ENCODE measurements at places on chromosomes 7 and 10. TPM values are rescaled to one million over a fixed set of nuclear protein-coding genes. Genes with fewer than 3 reads are reported as not detected.

DNA sequence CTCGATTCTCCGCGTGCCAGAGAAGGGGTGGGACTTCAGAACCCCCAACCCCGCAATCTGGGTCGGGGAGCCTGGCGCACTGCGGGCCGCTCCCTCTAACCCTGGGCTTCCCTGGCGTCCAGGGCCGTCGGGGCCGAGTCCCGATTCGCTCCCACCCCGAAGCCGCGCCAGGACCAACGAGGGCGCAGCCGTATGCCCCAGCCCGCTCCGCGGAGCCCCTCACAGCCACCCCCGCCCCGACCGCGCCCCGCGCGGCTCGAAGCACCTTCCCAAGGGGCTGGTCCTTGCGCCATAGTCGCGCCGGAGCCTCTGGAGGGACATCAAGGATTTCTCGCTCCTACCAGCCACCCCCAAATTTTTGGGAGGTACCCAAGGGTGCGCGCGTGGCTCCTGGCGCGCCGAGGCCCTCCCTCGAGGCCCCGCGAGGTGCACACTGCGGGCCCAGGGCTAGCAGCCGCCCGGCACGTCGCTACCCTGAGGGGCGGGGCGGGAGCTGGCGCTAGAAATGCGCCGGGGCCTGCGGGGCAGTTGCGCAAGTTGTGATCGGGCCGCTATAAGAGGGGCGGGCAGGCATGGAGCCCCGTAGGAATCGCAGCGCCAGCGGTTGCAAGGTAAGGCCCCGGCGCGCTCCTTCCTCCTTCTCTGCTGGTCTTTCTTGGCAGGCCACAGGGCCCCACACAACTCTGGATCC lies at the start of gene LEP:
LEP (plus strand) TSS at position 583 of the 691 bp plus-strand sequence. CDS start 10,741 bp downstream, outside the sequence.
- DNase-seq = no peak
- no peaks in the 10 kb centered on the region for H3K36me3 ChIP-seq
- H3K4me1 ChIP-seq = no peaks in the 10 kb centered on the region

- H3K27ac ChIP-seq = no peak overlapping the region
- H3K4me3 ChIP-seq = no peak overlapping the region
- no peaks in the 10 kb centered on the region for H3K4me1 ChIP-seq
Measured at GRCh38 chr10:8283986-8284385, 229.5 kb downstream of the GATA3 start.

DNA sequence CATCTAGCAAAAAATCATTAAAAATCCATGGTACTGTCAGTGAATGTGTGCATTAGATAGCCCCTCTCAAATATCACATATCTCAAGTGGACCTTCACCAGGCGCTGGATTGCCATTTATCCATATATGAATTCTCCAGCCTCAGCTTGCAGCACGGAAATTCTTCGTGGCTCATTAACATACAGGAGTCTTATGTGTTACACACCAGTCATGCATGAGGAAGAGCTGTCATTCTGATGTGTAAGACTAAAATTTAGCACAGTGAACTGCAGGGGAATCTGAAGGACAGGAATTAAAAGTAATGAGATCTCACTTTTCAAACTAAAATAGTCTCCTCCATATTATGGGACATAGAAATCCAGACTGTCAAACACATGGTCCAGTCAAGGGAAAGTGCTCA lies 542.4 kb upstream of the DPP6 start:
- DNase-seq = no peak
- no peaks in the 10 kb centered on the region for H3K4me1 ChIP-seq

- H3K36me3 ChIP-seq = peaks cover 12% of the 10 kb centered on the region
- peak overlapping the region; percentile 97 for H3K27ac ChIP-seq
Measured at GRCh38 chr10:110872145-110872983, 636 bp downstream of the PDCD4 start.

GRCh38 chr7:71835056-71835455 lies 577.1 kb downstream of the CALN1 start:
- H3K27me3 ChIP-seq = no peaks in the 10 kb centered on the region
- H3K4me3 ChIP-seq = no peak overlapping the region
- H3K27ac ChIP-seq = no peak overlapping the region
- no peaks in the 10 kb centered on the region for H3K4me1 ChIP-seq

- H3K36me3 ChIP-seq = peaks cover 14% of the 10 kb centered on the region
- no peaks in the 10 kb centered on the region for H3K27me3 ChIP-seq
- H3K27ac ChIP-seq = no peak overlapping the region
- H3K4me3 ChIP-seq = no peak overlapping the region
- no peaks in the 10 kb centered on the region for H3K4me1 ChIP-seq
Measured at GRCh38 chr7:1978656-1979590, 253.8 kb downstream of the MAD1L1 start.

- H3K27me3 ChIP-seq = peaks cover 10% of the 10 kb centered on the region
- H3K4me1 ChIP-seq = no peaks in the 10 kb centered on the region
- no peak for DNase-seq
Measured at GRCh38 chr10:7523656-7524055, 112.8 kb upstream of the SFMBT2 start.

GRCh38 chr7:55261386-55261770 lies 103.8 kb upstream of the LANCL2 start:
- no peaks in the 10 kb centered on the region for H3K4me1 ChIP-seq
- H3K27me3 ChIP-seq = peaks cover 6% of the 10 kb centered on the region
- no peak overlapping the region for H3K27ac ChIP-seq

DNA sequence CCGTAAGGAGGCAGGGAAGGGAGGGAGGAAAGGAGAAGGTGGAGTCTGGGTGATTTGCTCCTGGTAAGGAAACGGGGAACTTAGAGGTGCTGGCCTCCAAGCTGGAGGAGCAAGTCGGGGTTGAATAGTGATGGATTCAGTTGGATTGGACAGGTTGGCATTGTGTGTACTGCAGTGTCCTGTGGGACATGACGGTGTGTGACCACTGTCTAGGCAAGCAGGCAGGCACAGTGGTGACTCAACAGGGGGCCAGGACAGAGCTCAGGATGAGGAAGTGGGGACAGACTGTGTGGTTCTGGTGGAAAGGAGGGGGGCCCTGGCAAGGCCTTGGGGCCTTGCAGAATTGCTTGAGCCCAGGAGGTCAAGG lies 48.8 kb downstream of the COL26A1 start:
- no peaks in the 10 kb centered on the region for H3K4me1 ChIP-seq
- no peak overlapping the region for H3K27ac ChIP-seq
- no peaks in the 10 kb centered on the region for H3K36me3 ChIP-seq

DNA sequence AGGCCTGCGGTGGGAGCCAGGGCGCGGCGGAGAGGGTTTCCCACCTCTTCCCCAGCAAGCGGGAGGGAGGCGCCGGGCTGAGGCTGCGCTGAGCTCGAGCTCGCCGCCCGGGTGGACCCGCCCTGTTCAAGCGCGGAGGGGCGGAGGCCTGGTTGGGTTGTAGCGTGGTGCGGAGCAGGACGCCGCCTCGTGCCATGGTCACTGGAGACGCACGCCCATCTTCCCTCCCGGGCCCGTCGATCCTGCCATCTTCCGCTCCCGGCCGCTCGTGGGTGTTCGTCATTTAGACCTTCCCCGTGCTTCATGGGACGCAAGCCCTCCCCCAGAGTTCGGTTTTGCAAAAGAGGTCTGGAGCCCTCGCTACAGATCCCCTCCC lies 9.3 kb upstream of the EN2 start:
- no peak overlapping the region for H3K27ac ChIP-seq
- peaks cover 83% of the 10 kb centered on the region for H3K27me3 ChIP-seq
- H3K4me3 ChIP-seq = no peak overlapping the region
- H3K36me3 ChIP-seq = no peaks in the 10 kb centered on the region
- DNase-seq = peak; percentile 38

DNA sequence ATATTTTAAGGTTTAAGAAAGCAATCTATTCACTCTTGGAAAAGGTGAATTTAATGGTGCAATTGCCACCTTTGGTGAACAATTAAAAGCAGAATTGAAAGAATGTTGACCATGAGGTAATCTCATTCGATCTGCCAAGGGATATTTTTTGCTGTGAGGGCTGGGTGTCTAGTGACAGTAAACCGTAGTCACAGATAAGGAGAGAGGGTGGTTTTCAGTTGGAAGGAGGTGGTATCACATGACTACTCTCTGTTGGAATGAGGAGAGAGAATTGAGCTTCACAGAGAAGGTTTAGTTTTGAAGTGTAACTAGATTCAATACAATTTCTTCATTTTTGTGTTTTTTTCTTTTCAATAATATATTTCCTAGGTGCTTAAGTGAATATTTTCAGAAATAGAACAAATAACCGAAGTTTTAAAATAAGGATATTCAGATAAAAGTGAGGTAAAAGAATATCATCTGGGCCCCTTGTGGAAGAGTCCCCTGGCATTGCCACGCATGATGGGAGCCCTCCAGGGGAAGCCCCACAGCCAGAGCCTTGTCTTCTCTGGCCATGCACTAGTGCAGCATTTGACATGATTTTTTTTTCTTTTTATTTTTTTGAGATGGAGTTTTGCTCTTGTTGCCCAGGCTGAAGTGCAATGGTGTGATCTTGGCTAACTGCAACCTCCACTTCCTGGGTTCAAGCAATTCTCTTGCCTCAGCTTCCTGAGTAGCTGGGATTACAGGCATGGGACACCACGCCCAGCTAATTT lies 73.4 kb downstream of the GPR141 start:
- no peaks in the 10 kb centered on the region for H3K4me1 ChIP-seq
- H3K36me3 ChIP-seq = no peaks in the 10 kb centered on the region
- no peaks in the 10 kb centered on the region for H3K27me3 ChIP-seq
- no peak overlapping the region for H3K4me3 ChIP-seq
- H3K27ac ChIP-seq = no peak overlapping the region

- no peak overlapping the region for H3K4me3 ChIP-seq
- H3K4me1 ChIP-seq = no peaks in the 10 kb centered on the region
- H3K27me3 ChIP-seq = no peaks in the 10 kb centered on the region
- DNase-seq = no peak
Measured at GRCh38 chr7:133703547-133703946, 423.6 kb upstream of the LRGUK start.

- H3K27me3 ChIP-seq = no peaks in the 10 kb centered on the region
- H3K4me3 ChIP-seq = no peak overlapping the region
- no peaks in the 10 kb centered on the region for H3K4me1 ChIP-seq
- no peak for DNase-seq
- no peak overlapping the region for H3K27ac ChIP-seq
Measured at GRCh38 chr10:132241086-132241485, 54.3 kb downstream of the DPYSL4 start.

GRCh38 chr10:49296836-49297235 lies 2.1 kb upstream of the C10orf71 start:
- H3K4me3 ChIP-seq = no peak overlapping the region
- DNase-seq = no peak
- no peaks in the 10 kb centered on the region for H3K27me3 ChIP-seq
- H3K36me3 ChIP-seq = no peaks in the 10 kb centered on the region
- no peak overlapping the region for H3K27ac ChIP-seq

GRCh38 chr7:37352974-37353948 lies 95.4 kb downstream of the ELMO1 start:
- H3K27ac ChIP-seq = peak overlapping the region; percentile 75
- H3K4me3 ChIP-seq = peak overlapping the region; percentile 42
- no peaks in the 10 kb centered on the region for H3K36me3 ChIP-seq
- DNase-seq = no peak
- H3K4me1 ChIP-seq = peaks cover 76% of the 10 kb centered on the region

PHTF2 gene
- 15.2 TPM for total RNA-seq

PKD2L1 gene
- 3.4 TPM for total RNA-seq

GOLGA7B gene
- 1.0 TPM for total RNA-seq

SFTPA1 gene
- 10,352 TPM for total RNA-seq

GALNT17 gene
- total RNA-seq = 6.6 TPM

CD36 gene
- total RNA-seq = 141 TPM

SLC25A28 gene
- 50.1 TPM for total RNA-seq

All from lower lobe of right lung (tissue), 2 donors.